Stimulated activated CD8-positive, alpha-beta memory T cell treated with anti-CD3 and anti-CD28 coated beads, Interleukin-15, amount 100 ng/mL, for 1 hour (primary cell): ENCODE measurements at places on chromosomes 2 and 18.

- no peak for DNase-seq
Observed at GRCh38 chr2:121049950-121050585, 234.9 kb downstream of the TFCP2L1 start.

GRCh38 chr2:226694149-226694548 lies 105.5 kb downstream of the IRS1 start:
- no peak for DNase-seq

DNA sequence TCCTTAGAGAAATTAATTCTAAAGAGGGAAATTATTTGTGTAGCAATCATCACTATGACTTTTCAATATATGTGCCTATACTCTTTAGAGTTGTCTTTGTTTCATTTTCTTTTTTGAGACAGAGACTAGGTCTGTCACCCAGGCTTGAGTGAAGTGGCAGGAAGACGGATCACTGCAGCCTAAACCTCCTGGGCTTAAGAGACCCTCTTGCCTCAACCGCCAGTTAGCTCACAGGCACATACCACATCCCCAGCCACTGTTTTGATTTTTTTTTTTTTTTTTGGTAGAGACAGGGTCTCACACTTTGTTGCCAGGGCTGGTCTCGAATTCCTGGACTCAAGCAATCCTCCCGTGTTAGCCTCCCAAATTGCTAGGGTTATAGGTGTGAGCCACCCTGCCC lies 12.4 kb downstream of the YWHAQ start:
- DNase-seq = no peak

DNA sequence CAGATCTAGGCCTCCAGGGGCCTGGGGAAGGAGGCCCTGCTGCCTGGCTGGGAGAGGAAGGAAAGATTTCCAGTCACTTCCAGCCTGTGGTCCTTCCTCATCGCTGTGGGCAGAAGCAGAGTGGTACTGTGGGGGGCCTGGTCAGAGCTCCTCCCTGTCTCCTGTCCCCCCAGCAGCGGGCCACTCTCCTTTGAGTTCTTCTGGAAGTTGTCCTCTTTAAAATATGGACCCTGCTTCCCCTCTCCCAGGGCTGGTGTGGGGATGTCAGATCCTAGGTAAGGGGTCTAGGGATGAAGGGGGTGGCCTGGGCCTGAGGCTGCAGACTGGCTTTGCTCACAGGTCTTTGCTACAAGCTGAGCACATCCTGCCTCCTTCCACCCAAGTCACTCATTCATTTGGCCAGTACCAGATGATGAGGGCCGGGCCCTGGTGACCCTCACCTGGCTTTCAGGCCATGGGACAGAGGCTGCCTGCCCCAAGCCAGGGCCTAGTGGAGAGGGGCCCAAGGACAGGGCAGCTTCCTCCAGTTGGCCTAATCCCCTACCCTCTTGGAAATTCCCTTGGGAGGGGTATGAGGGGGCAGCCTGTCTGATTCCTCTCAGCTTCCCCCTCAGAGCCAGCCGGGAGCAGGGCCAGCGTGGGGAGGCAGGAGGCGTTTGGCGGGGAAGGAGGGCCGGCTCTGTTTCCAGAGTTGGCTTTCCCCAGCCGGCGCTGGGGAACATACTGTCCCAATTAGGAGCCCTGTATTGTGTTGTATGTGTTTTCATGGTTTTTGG lies 231.9 kb downstream of the DYSF start:
- DNase-seq = no peak

- no peak for DNase-seq
Observed at GRCh38 chr2:181776336-181776735, 96.0 kb upstream of the NEUROD1 start.

DNA sequence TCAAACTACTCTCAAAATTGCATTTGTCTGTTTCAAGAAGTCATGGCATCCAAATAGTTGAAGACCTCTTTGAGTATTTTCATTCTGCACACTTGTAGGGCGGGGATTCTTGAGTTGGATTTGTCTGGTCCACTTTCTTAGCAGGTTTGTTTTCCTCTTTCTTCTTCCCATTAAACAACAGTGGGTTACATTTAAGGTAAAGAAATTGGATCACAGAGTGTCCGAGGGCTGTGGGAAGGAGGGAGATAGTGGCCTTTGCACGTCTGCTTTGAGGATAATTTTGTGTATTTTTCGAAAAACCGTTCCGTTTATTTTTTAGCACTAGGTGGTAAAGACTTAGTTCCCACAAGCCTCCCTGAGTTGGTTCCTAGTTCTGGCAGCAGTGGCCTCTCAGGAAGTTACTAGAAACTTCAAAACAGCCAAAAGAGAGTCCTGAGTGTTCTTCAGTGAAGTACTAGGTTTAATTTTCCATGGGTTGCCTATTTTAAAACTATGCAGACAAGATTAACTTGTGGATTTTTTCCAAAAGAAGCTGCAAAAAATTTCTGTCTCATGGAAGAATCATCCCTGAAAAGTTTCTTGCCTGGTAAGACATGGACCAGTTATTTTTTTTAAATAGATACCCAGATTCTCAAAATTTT lies 107.9 kb downstream of the CDC42EP3 start:
- DNase-seq = no peak

GRCh38 chr2:42874949-42875801 lies 82.8 kb upstream of the HAAO start:
- no peak for DNase-seq

DNA sequence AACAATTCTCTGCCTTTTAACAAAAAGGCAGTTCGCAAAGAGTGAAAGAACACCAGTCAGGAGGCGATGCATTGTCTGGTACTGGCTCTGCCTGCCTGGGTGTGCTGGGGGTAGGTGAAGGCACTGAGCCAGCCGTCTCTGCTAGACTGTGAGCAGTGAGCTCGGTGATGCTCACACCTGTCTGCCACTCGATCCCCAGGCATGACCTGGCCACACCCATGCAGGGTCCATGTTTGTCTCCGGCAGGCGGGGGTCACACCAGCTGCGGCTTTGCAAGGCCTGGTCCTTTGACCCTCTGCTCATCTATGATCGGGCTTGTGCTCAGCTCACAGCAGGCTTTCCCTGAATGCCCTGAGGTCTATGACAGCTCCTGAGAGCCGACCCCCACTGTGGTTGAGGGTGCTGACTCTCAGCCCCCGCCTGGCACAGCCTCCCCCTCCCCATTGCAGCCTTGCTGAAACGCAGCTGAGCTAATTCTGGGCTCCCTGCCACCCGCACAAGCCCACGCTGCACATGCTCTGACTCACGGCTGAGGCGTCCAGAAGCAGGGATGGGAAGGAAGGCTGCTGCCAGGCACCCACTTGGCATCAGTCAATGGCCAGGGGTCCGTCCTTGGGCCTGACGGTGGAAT lies 23.7 kb downstream of the CRACDL start:
- DNase-seq = no peak
